ENCODE measurements at places on chromosomes 13 and 19.

- no peak for DNase-seq
Observed at GRCh38 chr19:55491546-55492360, 3.5 kb downstream of the SSC5D start.

- DNase-seq, result no peak
Observed at GRCh38 chr19:14022469-14022868, 5.5 kb upstream of the RLN3 start.

DNA sequence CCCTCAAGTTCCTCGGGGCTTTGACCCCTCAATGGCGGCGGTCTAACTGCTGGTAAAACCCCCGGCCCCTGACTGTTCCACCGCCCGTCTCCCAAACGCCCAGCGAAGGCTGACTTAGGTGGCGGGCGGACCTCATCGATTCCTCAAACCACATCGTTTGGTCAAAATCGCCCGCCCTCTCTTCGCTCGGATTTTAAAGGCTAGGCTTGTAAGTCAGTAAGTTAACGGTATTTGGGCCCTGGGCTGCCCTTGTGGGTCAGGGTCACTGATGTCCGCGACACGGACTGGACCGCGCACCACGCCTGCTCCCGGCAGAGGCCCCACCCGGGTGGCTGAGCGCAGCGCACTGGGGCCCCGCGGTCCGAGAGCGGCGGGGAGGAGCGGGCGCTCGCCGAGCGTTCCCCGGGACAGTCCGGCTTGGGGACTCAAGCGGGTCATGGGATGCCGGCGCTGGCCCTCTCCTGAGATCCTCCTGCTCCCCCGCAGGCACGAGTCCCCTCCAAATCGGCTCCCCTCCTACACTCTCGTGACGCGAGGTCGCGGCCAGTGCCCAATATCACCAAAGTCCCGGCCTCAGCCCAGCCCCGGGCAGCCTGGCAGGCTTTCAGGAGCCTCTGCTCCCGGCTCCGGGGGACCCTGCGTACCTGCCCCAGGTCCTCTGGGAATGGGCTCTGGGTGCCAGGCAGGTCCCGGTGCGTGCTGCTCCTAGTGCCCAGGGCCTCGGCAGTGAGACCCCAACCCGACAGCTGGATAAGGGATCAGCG is 1.0 kb downstream of the FLT1 start:
- no peak for DNase-seq

DNA sequence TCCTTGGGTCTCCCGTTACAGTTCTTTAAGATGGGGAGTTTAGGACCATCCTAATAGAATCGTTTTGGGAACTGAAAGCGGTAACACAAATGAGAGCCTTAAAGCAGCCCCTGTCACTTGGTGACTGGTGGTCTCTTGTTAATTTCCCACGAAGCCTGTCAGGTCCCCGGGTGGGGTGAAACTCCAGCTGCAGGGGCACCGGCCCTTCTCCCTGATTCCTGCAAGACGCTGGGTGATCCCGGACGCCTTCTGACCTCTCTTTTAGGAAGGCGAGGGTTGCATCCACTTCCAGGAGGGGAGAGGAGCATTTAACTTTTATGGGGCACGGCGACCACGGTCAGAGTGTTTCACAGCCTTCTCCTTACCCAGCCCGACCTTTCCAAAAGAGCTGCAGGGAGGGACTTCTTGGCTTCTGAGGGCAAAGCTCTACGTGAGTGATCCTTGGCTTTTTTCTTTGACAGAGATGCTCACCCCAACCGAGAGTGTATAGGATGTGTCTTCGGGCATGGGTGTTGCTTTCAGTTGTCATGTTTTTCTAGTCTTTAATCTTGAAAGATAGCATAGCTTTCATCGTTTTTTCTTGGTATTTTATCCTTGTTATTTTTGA is 688 bp downstream of the ZNF225 start:
- no peak for DNase-seq

- DNase-seq, result no peak
Observed at GRCh38 chr13:41971848-41972247, 10.9 kb upstream of the VWA8 start.

- no peak for DNase-seq
Observed at GRCh38 chr13:102792396-102792795, 6.4 kb downstream of the POGLUT2 start.

DNA sequence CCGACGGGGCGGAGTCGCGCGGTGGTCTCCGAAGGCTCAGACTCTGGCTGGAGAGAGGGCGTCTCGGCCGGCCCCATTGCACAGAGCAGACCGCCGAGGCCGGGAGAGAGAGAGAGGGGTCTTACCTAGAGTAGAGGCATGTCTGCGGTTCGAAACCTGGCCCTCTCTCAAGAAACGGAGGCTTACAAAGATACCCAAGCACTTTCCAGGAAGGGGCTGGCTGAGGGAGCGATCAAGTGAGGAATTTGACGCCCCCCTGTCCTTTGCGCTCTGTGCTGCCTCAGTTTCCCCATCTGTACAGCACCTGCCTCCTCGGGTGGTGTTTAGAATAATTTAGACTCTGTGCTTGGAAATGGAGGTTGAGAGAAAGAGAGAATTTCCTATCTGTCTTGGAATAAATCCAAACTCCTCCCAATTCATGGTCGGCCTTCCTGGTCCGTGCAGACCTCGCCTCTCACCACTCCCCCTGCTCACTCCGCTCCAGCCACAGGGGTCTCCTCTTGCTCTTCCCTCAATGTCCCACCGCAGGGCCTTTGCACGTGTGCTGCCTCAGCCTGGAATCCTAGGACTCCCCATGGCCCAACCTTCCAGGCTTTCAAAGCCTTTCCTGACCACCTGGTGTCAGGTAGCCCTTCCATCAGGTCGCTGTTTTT is 658 bp upstream of the ISOC2 start:
- DNase-seq, result no peak

DNA sequence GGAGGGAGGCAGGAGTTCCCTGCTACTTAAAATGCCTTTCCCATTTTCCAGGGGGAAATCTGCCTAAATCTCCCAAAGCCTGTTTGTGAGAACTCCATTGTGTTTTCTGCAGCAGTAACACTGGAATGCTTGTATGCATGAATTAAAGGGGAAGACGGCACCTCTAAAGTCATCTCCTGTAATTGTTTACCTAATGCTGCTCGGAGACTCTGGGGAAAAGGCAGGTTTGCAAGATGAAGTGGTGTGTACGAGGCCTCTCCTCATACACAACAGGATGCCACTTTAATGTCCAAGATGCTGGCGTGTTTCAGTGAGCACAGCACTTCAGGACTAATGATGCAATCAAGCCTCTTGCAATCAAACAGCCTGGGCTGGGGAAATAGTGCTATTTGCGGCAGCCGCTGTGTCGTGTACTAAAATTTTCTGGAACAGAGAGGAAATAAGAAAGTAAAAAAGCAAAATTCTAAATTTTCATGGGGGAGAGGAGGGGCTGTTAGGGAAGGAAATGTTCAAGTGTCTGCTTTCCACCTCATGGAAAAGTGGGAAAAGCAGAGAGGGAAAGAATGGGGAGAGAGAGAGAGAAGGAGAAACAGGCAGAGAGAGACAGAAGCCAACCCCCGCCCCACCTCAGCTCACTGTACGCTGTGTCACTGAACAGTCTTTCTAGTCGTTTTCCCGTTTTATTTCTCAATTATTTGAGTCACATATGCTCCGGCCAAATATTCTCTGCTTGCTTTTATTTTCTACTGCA is 32.9 kb downstream of the TSHZ3 start:
- DNase-seq, result no peak

- DNase-seq, result no peak
Observed at GRCh38 chr13:21676611-21677021, 5.7 kb downstream of the FGF9 start.

DNA sequence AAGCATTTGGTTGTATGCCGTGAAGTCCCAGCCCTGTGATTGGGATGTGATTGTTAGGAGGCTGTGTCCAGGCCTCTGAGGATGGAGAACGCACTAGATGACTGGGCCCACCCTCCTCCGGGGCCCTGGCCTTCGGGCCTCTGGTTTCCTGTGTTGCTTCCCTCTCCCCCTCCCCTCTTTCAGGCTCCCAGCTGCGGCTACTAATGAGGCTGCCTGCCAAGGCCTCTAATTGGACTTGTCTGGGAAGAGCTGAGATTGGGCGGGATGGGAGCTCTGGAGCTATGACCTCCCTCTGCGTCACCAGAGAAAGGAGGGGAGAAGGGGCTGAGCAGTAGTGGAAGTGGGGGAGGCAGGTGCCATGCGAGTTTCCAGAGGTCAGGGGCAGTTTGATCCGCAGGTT is 9.9 kb downstream of the PTH2 start:
- no peak for DNase-seq
